Osteocyte (in vitro differentiated cells): ENCODE measurements at places on chromosomes 2 and 18. TPM values are rescaled to one million over a fixed set of nuclear protein-coding genes. Genes with fewer than 3 reads are reported as not detected.

Gene MYOM1
- total RNA-seq = 0.46 and 0.63 TPM in 2 replicates

- H3K27me3 ChIP-seq = no peaks in the 10 kb centered on the region
- H3K4me1 ChIP-seq = peaks cover 6% of the 10 kb centered on the region
- no peak overlapping the region for H3K27ac ChIP-seq
- no peak overlapping the region for H3K4me3 ChIP-seq
- DNase-seq = no peak
- peaks cover 2% of the 10 kb centered on the region for H3K36me3 ChIP-seq
These were observed 122.5 kb downstream of the RNF152 start for GRCh38 chr18:61770279-61770678.

Gene TUBA3E
- not detected in 2 replicates for total RNA-seq

DNA sequence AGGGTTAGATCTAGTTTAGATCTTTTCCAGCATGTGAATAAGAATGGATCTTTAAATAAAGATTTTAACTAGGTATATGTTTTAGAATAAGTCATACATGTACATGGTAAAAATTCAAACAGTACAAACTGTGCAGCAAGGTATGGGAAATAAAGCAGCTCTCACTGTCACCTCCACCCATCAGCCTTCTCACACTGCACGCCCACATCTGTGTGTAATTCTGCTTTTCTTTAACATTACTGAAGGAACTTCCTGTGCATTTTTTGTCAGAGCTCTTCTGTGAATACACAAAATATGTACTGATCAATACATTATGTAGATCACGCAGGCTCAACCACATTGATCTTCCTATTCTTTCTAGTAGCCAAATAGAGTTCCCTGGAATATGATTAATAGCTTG, 3.4 kb downstream of the CASP8 start:
- H3K27ac ChIP-seq = no peak overlapping the region
- H3K27me3 ChIP-seq = no peaks in the 10 kb centered on the region
- peaks cover 29% of the 10 kb centered on the region for H3K4me1 ChIP-seq
- DNase-seq = no peak
- no peak overlapping the region for H3K4me3 ChIP-seq

GRCh38 chr2:138949517-138949916, 169.3 kb upstream of the NXPH2 start:
- no peak for DNase-seq
- peaks cover 23% of the 10 kb centered on the region for H3K4me1 ChIP-seq
- H3K27me3 ChIP-seq = peaks cover 53% of the 10 kb centered on the region

- H3K4me1 ChIP-seq = peaks cover 73% of the 10 kb centered on the region
- peak overlapping the region; percentile 3 for H3K4me3 ChIP-seq
- H3K27ac ChIP-seq = peak overlapping the region; percentile 100
These were observed 36.5 kb upstream of the ARMC9 start for GRCh38 chr2:231161877-231162329.

DNA sequence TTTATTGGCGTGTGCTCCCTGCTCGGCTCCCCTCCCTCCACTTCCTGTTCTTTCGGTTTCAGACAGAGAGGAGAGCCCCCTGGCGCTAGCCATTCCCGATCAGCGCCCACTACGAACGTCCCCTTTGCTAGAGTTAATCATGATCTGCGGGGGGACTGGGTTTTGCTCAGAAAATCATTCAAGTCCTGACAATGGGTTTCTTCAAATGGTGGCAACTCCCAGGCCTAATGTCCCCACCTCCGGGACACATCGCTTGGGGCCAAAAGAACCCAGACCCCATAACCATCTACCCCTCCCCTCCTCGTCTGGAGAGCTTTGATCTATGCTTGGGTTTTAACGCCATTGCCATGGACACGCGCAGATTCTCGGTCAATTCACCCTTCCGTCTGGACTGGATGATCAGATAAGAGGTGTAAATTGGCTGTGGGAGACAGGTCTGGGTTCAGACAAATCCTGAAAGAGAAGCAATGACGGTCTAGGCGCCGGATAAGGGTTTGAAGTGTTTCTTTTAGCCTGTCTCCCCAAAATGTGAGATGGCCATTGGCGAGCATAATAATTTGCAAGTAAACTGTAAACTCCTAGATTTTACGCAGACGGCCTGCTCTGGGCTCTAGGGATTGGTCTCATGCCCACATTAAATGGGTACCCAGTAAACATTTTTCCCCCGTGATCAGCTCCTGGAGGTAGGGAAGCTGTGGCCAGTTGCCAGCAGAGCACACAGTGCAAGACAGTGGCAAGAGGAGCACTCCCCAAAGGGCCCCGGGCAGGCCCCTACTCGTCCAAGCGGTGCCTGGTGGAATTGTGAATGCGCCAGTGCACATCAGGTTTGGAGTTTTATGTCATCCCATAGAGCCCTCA, 4.7 kb downstream of the NRP2 start:
- H3K36me3 ChIP-seq = peaks cover 9% of the 10 kb centered on the region
- peak overlapping the region; percentile 83 for H3K4me3 ChIP-seq
- H3K4me1 ChIP-seq = peaks cover 63% of the 10 kb centered on the region
